Spleen (tissue), 13 donors: ENCODE measurements at places on chromosomes 5 and 9.

GRCh38 chr9:120901755-120902568 lies 24.6 kb downstream of the TRAF1 start:
- no peak for DNase-seq

DNA sequence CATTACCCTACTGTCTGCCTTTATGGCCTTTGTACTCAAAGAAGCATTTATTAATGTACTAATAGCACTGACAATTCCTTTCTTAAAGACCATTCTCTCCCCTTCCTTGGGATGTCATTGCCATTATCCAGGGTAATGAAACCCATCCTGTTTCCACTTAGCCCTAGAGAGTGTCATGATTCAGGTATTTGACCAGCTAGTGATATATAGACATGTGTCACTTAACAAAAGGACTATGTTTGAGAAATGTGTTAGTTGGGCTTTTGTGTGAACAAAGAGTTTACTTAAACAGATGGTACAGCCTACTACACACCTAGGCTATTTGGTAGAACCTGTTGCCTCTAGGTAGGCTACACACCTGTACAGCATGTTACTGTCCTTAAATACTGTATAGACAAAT lies 2.0 kb downstream of the ATP6V0E1 start:
- DNase-seq, result no peak

DNA sequence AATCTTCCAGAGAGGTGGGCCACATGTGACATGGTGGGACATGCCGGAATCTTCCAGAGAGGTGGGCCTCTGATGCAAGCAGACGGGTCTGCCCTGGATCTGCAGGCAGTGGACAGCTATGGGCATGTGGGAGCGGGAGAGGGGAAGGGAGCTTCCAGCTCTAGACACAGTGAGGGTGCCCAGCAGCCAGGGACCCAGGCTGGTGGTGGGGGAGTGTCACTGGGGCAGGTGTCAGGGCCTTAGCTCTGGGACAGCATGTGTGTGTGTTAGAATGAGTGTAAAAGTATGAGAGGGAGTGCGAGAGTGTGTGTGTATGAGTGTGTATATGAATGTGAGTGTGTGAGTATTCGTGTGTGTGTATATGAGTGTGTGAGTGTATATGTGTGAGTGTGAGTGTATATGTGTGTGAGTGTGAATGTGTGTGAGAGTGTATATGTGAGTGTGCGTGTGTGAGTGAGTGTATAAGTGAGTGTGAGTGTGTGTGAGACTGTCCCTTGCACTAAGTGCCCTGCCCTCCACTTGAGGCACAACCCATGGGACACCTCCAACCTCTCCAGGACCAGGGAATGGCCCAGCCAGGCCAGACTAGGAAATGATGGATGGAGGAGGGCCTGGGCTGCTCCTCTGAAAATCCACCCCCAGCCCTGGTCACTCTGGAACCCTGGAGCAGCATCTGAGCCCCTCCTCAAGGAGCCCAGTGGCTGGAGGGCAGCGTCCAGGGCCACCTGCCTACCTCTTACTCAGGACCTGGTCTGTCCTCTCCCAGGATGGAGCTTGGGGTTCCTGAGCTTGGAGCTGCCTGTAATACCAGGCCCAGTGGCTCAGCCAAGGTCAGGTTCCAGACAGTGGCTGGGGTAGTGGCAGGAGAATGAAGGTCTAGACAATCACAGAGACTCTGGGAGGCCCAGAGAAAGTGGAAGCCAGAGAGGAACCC lies 122.2 kb downstream of the C9orf50 start:
- no peak for DNase-seq

DNA sequence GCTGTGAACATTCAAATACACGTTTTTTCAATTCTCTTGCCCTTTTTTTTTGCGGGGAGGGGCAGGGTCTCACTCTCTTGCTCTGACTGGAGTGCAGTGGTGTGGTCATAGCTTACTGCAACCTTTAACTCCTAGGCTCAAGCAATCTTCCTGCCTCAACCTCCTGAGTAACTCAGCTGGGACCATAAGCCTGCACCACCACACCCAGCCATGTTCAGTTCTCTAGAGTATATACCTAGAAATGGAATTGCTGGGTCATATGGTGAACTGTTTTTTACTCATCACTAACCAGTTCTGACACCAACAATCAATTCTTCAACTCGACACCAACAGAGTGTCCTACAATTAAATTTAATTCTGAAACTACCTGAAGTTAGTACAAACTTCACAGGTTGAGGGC lies 85.5 kb upstream of the ZNF169 start:
- no peak for DNase-seq

DNA sequence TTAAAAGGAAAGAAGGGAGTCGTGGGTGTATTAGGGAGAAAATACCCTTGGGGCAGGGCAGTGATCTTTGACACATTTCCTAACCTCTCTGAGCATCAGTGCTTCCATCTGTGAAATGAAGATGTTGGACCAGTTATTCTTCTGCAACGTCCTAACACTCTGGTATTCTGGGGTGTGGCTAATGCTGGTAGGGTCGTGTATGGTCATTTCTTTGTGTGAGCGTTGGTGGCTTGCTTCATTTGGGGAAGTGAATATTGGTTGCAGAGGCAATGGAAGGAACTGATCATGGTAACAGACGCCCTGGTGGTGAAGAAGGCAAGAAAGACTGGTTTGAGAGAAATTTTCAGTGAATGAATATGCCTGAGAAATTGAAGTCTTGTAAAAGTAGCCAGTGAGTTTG lies 67.9 kb upstream of the TTC23L start:
- no peak for DNase-seq

DNA sequence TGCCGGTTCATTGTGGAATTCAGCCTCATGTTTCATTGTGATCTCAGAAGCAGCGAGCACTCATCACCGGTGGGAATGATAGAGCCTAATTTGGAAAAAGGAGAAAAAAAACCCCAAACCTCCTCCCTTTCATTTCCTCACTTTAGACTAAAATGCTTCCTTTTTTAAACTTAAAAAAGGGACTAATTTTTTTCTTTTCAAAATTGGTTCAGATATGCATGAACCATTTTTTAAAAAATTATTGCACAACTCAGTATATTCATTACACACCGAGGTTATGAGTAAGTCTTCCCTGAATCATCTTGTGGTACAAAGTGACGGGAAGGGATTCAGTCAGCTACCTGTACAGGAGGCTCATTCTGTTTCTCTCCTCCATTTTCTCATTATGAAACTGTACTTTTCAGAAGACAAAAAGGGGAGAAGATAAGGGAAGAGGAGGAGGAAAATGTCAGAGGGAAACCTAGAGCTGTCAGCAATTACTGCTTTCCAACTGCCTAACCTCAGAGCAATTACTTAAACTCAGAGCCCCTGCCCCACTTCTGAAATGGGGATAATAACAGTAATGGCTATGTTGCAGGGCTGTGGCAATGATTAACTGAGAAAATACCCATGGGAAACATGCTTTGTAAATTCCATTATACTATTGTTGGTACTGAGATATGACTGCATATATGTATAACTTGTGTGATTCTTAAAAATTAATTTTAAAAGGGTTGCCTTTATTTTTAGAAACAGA lies 24.0 kb downstream of the GALNT10 start:
- no peak for DNase-seq

GRCh38 chr5:78649211-78649695 lies 681 bp upstream of the LHFPL2 start:
- no peak for DNase-seq

DNA sequence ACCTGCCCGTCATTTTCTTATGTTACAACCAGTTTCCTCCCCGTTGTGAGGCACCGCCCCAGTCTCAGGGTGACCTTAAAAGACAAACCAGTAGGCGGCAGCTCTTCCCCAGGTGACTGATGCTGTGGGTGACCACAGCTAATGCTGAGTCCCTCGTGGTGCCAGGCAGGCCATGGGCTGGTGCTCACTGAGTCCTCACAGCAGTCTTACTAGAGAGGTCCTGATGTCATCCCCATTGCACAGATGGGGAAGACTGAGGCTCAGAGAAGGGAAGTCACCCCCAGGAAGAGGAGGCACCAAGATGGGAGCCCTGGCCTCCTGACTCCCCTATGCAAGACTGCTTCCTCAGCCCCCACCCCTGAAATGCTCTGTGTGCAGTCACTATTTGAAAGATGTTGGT lies 978 bp downstream of the CFAP157 start:
- no peak for DNase-seq

- no peak for DNase-seq
Observed at GRCh38 chr5:133460172-133460758, 152.1 kb downstream of the FSTL4 start.

DNA sequence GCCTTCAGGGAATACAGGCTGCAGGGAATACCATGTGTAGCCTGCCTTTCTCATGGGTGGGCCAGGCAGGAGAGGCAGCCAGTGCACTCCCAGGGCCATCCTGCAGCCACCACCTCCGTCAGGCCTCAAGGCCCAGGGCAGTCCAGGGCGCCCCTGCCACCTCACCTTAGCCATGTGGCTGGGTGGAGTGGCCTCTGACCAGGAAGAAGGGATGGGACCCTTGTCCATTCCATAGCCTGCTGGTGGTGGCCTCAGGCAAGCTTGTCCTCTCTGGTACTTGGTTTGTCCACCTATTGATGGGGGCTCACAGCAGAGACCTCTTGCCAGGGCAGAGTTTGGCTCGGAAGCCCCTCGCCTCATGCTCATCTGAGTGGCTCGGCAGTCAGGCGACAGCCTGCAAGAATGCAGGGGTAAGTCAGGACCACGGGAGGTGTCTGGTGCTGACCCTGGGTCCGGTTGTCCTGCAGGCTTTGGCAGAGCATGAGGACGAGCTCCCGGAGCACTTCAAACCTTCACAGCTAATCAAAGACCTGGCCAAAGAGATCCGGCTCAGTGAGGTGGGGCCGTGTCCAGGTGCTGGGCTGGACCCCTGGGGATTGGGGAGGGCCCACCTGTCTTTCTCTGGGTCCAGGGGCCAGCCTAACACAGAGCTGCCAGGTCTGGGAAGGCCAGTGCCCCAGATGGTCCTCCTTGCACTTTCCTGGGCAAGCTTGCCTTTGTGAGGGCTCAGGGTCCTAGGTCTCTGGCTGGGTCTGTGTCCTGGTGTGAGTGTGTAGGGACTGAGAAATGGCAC lies 82.9 kb downstream of the PHF2 start:
- peak; percentile 47 for DNase-seq

- no peak for DNase-seq
Observed at GRCh38 chr5:65142511-65143011, 339.2 kb downstream of the ADAMTS6 start.

GRCh38 chr5:150211156-150212030 lies 21.5 kb downstream of the SLC6A7 start:
- DNase-seq, result no peak

DNA sequence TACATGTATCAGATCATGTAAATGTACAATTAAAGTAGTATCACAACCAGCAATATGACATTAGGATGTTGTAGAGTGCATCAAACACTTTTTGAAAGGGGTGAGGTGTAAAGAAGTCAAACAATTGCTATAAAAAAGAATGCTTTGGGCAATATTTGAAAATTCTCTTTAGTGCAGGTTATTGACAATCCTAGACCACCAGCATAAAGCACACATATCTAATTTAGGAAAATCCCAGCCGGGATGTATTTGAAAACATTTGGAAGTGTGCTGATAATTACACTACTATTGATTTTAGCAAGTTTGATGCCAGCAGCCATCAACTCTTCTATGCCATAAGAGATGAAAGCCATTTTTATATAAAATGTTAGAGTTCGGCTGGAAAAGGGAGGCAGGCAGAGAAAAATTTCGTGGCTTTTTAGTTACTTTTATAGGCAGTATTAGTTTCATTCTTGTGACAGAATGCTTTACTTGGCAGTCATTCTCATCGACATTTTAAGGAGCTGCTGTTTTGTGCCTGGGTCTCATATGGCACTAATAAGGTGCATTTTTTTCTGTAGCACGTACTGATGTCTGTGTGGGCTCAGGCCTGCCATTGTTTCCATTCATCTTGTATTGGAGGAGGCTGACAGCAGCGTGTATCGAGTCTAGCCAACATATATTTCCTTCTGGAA lies 285.7 kb downstream of the AOPEP start:
- no peak for DNase-seq

DNA sequence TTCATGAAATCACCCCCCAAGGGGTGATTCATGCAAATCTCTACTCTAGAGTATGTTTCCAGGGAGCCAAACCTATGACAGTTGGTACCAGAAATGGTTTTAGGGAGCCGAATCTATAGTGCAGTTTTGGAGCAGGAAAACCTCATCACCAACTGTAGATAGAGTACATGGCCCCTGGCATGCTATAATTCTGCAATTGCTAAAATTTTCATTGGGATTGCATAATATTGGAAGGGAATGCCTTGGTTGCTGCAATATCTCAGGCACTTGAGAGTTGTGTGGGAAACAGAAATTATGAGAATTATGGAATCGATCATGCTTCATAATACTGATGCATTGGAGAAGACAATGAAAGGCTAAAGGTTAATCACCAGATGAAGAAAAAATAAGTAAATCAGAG lies 148.2 kb upstream of the PLPPR1 start:
- DNase-seq, result no peak

DNA sequence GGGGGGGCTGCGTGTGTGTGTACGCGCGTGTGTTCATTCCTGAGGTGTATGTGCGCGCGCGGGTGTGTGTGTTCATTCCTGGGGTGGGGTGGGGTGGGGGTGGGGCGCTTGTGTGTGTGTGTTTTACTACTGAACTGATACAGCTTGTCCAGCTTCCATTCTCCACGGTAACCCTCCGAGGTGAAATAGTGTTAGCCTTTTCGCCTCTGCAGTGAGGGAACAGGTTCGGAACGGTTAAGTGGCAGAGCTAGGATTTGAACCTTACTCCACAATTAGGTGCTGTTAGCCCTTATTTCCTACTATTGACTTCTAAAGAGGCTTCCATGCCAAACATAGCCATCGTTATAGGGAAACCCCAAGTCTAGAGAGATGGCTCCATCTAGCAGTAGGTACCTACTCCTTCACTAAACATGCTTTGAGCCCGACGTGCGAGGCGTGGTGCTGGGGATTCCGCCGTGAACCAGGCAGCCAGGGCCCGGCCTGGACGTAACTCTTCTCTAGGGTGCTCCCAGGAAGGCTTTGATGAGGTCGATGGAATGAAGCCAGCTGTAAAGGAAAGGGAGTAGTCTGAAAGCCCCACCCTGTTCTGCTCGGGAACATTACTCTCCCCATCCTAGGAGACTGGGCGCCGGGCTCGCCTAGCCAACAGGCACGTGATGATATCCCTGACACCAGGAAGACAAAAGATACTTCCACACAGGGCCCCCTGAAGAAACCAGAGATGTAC lies 782 bp upstream of the SKP1 start:
- DNase-seq, result peak; percentile 81

DNA sequence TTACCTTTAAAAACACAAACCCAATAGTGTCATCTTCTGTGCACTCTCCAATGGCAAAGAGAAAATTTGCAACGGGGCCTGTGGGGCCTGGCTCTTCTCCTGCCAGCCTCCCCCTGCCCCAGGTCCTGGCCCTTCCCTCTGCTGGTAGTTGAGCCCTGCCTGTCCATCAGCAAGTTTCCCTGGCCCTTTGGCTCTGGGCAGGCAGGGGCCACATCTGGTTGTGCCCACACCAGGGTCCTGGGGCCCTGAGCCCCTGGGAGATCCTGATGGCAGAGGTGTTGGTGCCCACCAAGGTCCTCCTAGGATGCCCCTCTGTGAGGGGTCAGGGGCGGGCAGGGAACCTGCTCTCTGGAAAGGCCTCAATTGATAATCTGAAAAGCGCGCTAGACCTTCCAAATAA lies 157.3 kb downstream of the DAB2IP start:
- DNase-seq, result no peak

DNA sequence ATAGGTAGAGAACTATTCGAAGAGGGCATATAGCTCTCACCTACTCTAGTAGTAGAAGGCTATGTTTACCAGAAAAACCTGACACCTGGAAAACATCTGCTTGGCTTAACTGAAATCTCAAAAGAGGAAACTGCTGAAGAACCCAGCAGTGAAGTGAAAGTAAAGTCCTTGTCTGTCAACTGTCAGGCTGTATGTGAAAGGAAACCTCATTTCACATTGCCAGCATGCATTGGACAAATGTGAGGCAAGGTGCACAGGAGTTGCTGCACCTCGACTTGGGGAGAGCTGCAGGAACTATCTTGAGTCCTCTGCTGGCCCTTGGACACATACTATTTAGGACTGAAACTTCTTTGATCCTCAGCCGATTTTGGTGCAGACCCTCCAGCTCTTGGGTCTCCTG lies 53.3 kb downstream of the NREP start:
- no peak for DNase-seq
